Fibroblast of villous mesenchyme (primary cell): ENCODE measurements at places on chromosomes 6 and 20.

DNA sequence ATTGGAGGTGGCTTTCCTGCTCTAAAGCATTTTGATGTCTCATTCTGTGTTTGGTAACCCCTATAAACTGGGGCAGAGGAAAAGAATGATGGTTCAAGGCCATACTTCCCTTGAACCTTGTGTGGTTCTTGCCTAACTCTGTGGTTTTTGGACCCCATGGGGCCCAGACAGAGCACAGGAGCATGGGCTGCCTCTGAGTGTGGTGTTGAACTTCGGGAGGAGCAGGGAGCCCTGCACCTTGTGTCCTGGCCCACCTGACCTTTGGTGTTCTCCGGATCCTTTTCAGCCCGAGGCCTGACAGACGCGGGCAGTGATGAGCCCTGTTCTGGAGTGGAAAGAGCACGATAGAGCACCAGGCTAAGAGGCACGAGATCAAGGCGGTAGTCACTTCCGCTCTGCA lies 18.8 kb downstream of the TMEM74B start:
- no peak for DNase-seq

- DNase-seq, result no peak
Observed at GRCh38 chr20:4989570-4989969, 11.7 kb downstream of the SLC23A2 start.

DNA sequence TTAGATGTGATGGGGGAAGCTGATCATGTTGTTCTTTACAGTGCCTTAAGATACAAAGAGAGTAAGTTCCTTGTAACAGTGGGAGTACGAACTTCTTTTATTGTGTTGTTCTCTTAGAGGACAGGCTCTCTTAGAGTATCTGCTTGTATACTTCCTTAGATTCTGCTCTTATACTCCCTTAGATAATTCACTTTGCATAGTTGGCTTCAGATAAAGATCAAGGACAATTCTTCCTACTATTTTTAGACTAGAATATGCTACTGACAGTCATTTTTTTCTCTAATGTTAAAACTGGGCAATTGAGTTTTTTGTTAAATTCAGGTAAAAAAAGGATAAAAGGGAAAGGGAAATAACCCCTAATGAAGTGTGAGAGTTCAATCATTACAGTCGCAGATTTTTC lies 138.7 kb downstream of the MYB start:
- DNase-seq, result no peak

DNA sequence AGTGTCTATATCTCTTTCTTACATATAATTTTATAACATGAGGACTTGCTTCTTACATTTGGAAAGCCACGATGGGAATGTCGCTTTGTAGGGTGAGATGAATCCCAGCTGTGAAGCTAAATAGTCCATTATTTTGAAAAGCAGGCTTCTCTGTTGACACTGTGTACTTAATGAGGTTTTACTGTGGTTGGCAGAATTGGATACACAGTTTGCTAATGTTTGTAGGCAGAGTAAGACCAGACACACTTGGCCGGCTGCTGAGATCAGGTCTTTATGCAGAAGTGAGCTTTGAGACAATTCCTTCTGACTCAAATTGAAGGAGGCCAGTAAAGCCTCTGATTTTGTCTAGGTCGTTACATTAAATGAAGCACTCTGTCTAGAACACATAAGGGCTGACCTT lies 93.0 kb downstream of the NDUFAF5 start:
- no peak for DNase-seq

DNA sequence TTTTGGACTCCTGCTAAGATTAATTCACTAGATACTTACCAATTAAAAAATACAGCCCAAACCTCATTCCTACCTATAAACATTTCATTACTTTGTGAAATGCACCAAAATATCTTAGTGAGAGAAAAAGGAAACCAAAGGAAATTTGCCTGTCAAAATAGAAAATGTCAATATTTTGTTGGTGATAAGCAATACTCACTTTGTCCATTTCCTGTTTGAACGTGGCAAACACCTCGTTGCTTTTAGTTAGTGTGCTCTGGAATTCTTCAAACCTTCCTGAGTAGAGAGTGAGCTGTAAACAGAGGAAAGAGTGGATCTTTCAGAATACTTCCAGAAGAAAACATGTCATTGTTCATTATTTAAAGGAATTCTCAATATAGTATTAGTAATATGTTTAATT lies 44.2 kb downstream of the TXLNB start:
- no peak for DNase-seq

DNA sequence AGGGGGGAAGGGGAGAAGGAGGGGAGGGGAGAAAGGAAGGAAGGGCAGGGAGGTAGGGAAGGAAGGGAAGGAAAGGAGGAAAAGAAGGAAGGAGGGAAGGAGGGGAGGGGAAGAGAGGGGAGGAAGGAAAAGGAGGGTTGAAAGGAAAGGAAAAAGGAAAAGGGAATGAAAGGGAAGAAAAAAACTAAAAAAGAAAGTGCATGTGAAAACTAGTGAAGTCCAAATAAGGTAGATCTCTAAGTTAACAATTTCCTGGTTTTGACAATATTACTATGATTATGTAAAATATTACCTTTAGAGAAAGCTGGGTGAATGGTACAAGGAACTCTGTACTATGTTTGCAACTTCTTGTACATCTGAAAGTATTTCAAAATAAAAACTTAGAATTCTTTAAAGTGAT lies 132.4 kb downstream of the PTPRT start:
- DNase-seq, result no peak

GRCh38 chr6:163926642-163927041 lies 512.1 kb downstream of the QKI start:
- no peak for DNase-seq

DNA sequence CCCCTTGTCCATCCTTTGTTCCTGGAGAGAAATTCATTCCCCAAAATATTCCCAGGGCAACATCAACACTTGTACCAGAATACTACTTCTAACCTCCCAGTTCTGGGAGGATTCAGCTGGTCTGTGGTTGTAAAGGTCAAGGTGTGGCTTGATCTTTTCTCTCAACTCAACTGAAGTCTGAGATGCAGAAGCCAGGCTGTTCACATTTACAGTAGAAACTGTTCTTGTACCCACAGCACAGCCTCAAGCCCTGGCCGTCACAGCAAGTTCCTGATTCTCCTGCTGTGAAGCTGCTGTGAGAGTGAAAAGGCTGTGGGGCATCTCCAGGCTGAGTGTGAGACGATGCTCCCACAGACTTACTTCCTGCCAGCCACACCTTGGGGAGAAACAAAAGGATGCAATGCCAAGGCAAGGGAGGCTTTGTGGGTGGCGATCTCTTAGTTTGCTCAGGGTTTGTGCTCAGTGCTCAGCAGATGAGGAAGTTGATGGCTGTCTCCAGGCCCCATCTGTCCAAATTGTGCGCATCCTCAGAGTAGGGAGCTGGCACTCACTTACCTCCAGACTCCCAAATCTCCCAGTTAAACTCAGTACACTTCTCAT lies 143.9 kb upstream of the FOXA2 start:
- no peak for DNase-seq

DNA sequence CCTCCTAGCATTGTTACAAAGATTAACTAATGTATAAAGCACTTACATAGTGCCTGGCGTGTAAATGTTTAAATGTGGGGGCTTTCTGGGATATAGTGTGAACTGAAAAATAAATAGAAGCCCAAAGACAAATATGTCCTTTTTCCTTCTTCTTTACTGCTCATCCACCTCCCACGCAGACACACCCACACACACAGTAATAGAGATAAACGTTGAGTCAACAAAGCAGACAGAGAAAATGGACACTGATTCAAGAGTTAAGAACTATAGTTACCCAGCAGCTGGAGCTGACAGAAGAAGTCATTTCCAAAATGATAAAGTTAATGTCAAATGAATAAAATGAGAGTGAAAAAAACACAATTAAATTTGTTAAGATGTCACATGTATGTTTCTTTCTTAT lies 68.3 kb downstream of the FHL5 start:
- DNase-seq, result no peak

GRCh38 chr6:45714741-45715507 lies 300.7 kb downstream of the CLIC5 start:
- peak; percentile 92 for DNase-seq
